ENCODE measurements at places on chromosomes 3 and 15.

DNA sequence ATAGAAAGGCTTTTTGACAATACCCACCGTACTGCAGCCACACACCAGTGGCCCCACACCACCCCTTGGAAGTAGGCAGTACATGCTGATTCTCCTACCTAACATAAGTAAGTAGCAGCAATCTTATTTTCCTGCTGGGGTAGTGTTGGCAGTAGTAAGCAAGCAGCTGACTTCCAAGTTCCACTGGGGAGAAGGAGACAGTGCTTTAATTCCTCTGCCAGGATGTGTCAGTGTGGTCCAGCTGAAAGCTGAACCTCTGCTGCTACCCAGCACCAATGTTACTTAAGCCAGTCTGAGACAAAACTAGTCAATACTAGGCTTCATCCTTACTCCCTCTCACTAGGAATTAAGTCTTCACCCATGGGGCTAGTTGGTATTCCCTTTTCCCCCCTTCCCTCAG is 74.7 kb downstream of the DZIP3 start:
- no peak for DNase-seq

DNA sequence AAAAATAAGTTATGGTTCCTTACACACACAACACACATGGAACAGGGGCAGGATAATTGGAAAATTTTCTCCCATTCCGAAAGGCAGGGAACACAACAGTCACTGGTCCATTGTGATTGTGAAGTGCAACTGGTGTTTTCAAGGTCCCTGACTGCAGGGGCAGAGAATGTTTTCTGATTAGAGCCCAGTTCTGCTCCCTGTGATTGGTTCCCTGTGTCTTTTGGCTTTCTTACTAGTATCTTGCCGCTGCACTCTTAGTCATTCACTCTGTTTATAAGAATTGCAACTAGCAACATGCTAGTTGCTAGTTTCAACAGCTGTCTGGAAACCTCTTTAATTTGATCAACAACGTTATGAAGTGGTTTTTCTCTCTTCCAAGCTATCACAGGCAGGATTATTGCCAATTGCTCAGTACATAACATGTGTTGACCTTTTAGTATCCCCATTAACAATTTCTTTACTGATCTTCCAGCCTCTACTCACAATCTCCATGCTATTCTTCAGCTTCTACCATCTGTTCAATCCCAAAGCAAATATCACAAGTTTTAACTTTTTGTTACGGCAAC is 177.5 kb downstream of the EPHA6 start:
- no peak for DNase-seq

DNA sequence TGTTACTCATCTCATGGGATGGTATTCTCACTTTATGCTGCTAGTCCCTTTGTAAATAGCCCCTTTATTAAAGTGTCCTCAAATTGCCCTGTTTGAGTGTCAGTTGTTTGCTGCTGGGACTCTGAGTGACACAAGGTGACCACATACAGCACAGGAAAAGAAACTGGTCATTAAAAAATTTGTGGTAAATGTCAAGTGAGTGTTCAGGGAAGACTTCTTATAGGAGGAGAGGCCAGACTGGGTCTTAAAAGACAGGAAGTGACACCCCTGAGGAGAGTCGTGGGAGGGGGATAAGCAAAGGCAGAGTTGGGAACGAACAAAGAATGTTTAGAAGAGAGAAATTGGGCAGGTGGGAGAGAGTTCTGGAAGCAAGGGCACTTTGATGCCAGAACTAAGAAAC is 35.2 kb downstream of the CCR3 start:
- no peak for DNase-seq

GRCh38 chr15:85690561-85691231 is 104.0 kb downstream of the KLHL25 start:
- no peak for DNase-seq

DNA sequence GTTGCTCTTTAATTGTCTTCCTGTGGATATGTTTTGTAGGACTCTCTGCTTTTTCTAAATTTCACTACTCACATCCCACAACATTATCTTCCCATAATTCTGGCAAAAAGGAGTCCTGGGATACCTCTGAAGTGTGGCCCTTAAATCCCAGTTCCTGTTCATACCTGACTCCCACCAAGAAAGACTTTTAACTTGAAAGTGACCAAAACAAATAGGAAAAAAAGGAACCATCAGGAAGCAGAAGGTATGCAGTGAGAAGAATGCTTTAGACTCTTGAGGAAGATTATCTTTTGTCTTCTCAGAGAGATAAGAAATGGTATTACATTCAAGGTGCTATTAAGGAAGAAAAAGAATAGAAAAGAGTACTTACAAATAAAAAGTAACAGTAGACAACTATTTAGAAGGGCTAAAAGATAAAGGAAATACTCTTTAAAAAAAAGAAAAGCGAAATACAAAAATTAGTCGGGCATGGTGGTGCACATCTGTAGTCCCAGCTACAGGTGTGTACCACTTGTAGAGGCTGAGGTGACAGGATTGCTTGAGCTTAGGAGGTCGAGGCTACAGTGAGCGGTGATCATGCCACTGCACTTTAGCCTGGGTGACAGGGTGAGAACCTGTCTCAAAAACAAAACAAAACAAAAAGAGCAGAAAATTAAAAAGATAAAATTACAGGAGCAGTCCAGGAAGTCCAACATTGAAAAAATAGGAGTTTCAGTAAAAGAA is 46.8 kb downstream of the PXK start:
- no peak for DNase-seq

- DNase-seq: no peak
Measured at GRCh38 chr15:83512459-83512858, 65.3 kb downstream of the SH3GL3 start.

Data from 8988T (cell line).